ENCODE measurements at places on chromosomes 5 and 9.

GRCh38 chr9:114925672-114926071, 4.7 kb downstream of the TNFSF8 start:
- DNase-seq = no peak

DNA sequence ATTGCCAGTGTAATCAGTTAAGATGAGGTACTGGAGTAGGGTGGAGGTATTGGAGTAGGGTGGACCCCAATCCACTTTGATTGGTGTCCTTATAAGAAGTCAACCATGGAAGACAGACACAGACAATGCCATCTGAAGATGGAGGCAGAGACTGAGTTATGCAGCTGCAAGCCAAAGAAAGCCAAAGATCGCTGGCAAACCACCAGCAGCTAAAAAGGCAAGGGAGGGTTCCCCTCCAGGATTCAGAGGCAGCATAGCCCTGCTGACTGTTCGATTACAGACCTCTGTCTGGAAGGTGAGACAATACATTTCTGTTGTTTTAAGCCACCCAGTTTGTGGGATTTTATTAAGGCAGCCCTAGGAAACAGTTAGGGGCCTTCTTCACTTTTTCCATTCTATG, 30.5 kb upstream of the CKMT2 start:
- no peak for DNase-seq

DNA sequence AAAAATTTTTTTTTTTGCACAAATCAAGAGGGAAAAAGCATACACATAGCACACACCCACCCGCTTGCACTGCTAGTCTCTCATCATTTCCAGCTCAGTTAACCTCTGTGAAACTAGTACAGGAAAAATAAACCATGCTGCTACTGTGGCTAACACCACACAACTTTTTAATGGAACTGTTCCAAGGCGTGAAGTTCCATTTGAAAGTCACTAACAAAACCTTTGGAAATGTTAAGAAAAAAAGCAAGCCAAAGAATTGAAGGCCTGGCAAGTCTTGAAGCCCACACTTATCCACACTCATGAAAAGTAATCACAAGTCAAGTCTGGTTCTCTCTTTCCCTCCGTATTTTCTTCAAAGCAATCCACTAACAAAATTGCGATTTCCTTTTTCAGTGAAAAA, 116.3 kb downstream of the FANCC start:
- DNase-seq = no peak

- no peak for DNase-seq
Measured at GRCh38 chr9:120544441-120544840, 35.5 kb downstream of the CDK5RAP2 start.

DNA sequence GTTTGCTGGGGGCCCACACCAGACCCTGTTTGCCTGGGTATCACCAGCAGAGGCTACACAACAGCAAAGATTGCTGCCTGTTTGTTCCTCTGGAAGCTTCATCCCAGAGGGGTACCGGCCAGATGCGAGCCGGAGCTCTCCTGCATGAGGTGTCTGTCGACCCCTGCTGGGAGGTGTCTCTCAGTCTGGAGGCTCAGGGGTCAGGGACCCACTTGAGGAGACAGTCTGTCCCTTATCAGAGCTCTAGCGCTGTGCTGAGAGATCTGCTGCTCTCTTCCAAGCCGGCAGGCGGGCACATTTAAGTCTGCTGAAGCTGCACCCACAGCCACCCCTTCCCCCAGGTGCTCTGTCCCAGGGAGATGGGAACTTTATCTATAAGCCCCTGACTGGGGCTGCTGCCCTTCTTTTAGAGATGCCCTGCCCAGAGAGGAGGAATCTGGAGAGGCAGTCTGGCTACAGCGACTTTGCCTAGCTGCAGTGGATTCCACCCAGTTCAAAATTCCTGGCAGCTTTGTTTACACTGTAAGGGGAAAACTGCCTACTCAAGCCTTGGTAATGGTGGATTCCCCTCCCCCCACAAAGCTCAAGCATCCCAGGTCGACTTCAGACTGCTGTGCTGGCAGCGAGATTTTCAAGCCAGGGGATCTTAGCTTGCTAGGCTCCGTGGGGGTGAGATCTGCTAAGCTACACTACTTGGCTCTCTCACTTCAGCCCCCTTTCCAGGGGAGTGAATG, 206.0 kb upstream of the TLX3 start:
- DNase-seq = no peak

- DNase-seq = no peak
Measured at GRCh38 chr5:58259685-58260152, 200.2 kb downstream of the PLK2 start.

- DNase-seq = no peak
Measured at GRCh38 chr9:121634329-121635261, 16.8 kb upstream of the DAB2IP start.

DNA sequence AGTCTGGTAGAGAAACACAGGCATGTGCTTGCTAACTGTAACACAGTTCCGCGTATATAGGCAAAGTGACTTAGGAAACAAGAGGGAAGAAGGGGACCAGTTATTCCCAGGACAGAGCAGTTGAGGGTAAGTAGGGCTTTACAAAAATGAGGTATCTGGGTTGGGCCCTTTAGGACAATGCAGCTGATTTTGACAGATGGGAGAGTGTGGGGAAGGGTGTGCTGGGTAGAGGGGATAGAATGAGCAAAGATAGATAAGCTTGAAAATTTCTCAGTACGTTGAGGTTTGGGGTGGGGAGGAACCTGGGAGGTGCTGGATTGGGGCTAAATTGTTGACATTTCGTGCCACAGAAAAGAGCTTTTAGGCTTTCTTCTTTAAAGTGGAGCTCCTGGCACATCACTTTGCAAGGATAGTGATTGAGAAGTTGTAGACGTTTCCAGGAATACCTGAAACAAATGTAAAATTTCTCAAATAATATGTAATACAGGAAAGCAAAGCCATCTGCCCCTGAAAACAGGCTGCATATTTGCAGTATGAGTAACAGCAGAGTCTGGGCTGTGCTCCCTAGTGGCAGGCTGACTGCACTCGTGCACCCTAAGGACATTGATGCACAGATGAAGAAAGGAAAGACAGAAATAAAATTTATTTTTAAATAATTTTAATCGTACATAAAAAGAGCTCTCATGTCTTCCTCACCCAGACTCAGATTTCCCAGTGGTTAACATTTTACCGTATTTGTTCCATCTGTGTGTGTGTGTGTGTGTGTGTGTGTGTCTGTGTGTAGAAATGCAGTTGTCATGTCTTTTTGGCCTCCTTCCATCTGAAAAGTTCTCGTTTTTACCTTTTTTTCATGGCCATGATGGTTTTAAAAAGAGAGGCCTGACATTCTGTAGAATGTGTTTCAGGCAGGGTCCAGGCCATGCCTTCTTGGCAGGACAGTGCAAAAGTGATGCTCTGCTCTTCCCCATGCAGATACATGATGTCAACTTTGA, 144.9 kb upstream of the DMRT1 start:
- no peak for DNase-seq

DNA sequence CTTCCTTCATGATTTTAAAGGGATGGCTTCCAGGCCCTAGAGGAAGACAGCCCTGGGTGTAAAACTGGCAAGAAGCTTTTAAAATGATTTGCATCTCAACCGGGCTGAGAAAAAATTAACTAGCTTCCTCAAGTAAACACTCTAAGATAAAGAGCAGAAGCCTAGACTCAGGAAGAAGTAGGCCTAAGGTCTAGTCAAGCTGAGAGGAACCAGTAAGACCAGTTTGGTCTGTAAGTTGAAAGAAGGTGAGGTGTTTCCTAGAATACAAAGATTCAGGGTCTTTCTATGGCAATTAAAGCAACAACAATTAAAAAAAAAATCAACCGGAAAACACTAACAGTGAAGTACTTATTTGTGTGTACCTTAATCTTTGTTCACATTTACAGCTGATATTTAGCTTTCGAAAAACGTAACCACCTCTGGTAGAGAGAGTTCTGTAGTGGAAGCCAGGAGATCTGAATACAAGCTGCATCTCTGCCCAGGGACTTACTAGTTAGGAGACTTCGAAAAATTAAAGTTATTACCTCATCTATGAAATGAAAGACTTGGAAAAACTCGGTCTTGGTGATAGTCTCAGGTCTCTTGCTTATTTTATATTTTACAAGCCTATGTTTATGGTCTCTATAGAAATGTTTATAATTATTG, 75.7 kb downstream of the TUSC1 start:
- no peak for DNase-seq

DNA sequence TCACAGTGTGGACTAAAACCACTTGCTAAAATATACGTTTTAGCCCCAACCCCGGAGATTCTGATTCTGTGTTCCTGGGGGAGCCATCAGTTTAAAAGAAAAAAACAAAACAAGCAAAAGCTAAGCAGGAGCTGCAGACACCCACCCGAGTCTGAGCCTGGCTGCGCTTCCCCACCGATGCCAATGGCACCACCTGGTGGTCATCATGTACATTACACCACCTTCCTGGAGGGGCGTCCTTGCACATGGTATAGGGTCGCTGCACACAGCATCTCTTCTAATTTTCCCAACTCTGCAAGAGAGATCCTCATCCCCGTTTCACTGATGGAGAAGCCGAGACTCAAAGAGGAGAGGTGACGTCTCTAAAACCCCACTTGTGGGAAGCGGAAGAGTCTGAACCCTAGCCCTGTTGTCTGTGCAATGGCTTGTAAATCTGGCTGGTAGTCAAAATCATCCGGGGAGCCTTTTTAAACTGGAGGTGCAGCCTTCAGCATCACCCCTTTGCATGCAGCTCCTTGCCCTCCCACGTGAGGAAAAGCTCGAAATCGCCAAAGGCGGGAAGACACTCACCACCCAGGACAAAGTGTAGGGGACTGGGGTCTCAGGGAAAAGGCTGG, 23.1 kb upstream of the CNOT6 start:
- DNase-seq = peak; percentile 16

DNA sequence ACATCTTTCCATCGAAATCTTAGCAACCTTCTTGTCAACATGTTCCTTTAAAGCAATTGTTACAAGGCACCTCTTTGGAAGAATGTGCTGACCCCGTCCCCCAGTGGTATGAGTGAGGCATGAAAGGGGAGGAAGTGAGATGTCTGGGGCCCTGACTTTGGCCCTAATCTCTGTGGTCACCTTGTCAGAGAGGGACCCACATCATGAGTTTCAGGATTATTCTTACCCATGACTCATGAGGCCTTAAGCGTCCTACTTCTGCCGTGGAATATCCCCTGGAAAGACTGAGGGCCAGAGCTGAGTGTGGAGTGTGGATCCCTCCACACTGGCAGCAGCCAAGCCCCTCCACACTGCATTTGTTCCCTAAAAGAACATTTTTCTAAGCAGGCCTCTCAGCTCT, 81.2 kb downstream of the FSTL4 start:
- DNase-seq = no peak
